ENCODE measurements at places on chromosomes 1 and 21.
A peak's percentile ranks its signal among the peaks of the same experiment; 100 is the strongest.

DNA sequence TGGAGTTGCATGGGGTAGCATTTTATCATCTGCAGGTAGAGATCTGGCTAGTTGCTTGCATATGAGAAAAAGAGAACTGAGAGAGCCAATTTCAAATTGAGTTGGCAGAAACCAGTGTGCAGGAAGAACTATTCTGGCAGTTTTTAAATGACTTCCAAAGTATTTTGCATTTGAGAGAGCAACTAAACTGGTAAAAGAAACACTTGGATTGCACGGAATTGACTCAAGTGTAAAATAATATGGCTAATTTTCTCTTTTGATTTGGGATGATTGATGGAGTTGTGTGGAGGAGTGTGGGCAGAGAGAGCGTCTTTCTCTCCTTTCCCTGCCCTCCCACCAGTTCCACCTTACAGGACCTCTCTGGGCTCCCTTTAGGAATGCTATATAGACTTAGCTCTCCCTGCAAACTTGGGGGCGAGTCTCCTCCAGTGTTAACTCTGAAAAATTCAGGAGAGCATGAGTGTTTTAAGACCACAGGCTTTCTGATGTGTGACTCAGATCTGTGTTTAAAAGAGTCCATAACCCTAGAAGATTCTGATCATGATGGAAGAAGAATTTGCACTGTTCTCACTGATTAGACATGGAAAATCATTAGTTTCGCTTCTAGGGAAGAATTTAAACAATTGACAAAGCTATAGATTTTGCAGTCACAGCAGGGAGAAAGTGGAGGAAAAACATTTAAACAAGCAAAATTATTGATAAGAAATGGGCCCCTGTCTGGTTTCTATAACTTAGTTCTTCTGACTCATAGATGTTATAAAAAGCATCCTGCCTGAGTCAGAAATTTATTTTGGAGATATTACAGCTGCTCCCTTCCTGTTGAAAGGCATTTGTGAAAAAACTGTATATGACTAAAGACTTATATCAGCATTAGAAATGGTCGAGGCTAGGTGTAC lies 24.9 kb upstream of the CTBS start:
- DNase-seq = peak; percentile 73

DNA sequence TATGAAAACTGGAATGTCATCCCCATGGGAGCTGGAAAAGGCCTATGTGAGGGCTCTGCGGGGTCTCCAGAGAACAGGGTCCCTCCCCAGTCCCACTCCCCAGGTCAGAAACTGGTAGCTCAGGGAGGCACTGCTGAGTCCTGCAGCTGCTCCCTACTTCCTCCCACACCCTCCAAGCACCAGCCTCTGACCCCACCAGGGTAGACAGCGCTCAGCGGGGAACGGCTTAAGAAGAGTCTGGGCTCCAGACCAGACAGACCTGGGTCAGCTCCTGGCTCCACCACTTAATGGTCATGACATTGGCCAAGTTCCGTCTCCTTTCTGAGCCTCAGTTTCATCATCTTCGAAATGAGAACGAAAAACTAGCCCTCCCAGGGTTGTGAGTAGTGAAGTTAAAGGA lies 7.2 kb downstream of the LRP8 start:
- no peak for DNase-seq

DNA sequence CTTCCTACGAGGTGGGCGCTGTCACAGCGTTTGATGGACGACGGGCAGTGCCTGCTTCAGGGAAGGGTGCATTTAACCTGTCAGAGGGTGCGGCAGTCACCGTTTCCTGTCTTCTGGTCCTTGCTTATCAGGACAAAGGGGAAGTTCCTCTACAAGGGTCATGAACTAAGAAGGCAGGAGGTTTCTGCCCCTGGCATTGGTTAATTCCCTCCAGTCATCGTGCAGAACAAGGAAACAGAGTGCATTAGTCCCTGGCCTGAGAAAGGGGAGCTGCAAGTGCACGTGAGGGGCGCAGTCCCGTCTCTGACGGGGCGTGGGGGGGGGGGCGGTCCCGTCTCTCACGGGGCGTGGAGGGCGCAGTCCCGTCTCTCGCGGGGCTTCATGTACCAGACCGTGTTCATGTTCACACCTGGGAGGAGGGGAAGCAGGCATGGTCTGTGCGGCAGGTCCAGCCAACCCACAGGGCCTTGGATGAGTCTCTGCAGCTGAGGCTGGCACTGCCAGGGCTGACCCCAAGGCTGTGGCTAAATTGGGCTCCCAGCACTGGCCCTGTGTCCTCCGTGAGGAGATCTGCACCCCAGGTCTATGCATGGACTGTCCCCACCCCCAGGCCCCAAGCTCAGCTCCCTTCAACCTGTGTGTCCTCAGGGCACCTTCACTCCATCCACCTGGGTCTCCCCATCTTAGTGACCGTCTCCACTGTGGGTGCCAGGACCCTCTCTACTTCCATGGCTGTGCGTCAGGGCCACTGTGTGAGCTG lies 89.2 kb upstream of the COL6A1 start:
- no peak for DNase-seq

DNA sequence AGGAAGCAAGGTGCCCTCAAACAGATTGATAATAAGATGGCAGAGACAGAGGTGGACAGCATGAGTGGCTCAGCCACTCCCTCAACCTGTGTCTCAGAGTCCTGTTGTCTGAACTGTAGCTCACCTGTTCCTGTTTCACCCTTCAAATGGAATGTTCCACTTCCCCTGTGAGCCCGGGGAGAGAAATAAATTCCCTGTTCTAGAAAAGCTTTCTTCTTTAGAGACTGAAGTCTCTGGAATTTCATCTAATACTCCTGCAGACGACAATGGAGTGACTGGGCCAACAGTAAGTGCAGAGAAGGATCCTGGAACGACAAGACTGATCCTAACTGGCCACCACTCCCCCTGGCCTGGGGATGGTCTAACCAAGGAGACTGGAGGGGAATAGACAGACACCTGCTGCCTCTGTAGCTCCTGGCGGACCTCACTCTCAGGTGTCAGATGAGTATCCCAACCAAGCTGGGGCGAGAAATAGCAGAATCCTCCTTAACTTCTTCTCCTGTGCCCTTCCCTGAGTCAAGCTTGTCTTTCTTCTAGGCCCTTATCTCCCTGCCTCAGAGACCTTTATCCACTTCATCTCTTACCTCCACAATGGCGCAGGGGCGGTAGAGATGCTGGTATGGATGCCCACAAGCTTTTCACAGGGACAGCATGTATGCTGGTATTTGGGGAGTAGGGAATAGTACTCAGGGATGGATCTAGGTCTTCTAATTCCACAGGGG lies 45.4 kb downstream of the PLEKHA6 start:
- DNase-seq = no peak
